ENCODE measurements at places on chromosomes 2 and 18.

DNA sequence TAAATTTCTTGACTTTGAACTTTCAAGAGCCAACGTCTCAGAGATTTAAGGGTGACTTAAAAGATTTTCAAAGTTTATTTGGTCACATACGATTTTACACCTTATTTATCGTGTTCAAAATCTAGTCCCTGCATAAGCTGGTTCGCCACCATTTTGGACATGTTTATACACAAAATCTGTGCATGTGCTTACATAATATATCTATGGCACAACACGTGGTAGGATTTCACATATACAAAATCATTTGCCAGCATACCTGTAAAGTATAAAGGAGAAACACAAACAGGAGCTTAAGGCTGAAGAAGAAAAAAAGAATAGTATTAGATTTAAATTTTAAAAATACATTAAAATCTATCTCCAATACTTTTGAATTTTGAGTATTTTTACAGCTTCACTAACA is 190.0 kb upstream of the KYNU start:
- DNase-seq: no peak

GRCh38 chr2:68390586-68390985 is 25.5 kb downstream of the PLEK start:
- no peak for DNase-seq

- no peak for DNase-seq
Measured at GRCh38 chr2:212914392-212914791, 237.0 kb downstream of the IKZF2 start.

- DNase-seq: no peak
Measured at GRCh38 chr2:20012282-20013125, at the start of gene MATN3. Gene MATN3, minus strand, starts transcription at chr2:20012668. Its CDS starts 37 bp downstream, at chr2:20012631.

DNA sequence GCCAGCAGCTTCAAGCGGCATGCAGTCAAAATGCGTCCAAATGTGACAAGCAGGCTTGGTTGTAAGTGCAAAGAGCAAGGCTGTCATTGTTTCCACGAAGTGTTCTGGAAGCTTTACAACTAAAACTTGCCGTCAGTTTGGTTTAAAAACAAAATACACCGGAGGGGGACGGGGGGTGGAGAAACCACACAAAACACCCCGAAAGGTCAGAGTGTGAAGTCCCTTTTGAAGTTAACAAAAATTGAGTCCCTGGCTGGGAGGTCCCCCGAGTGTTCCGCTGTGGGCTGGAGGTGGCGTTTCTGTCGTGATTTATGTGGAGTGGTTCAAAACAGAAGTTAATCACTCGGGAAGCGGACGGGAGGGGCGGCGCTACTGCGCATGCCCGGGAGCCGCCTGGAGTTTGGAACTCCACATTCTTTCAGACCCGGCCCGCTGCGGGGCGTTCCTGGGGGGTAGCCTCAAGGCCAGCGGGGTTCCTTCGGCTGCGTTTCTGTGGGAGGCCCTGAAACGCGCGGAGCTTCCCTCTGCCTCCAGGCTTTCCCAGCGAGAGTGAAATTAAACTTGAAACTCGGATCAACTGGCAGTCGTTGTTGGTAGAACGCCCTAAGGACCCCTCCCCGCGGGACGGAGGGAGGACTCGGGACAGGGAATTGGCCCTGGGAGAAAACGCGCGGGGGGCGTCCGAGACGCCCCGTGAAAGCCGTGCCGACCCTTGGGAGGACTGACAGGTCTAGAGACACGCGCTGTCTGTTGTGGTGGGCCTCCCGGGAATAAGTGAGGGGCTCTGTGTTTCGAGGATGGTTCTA is 1.4 kb downstream of the TGIF1 start:
- DNase-seq: peak; percentile 76

- no peak for DNase-seq
Measured at GRCh38 chr2:19955544-19956422, 34.1 kb downstream of the WDR35 start.

GRCh38 chr2:45014016-45014702 is 4.9 kb upstream of the SIX2 start:
- DNase-seq: no peak

DNA sequence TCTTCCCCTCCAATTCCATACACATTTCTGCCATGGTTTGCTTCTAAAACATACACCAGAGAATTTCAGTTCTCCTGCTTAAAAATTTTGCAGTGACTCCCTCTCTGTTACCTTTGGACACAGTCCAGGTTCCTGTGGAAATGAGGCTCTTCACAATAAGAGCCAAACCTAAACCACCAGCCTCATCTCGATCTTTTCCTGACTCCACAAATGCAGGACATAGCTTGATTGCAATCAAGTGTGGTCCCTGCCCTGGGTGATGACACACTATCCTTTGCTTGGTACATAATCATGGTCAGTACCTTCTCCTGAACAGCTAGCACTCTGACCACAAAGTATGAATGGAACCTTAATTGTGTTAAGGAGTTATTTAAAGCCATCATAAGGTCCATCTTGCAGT is 134.9 kb upstream of the CHAC2 start:
- no peak for DNase-seq

DNA sequence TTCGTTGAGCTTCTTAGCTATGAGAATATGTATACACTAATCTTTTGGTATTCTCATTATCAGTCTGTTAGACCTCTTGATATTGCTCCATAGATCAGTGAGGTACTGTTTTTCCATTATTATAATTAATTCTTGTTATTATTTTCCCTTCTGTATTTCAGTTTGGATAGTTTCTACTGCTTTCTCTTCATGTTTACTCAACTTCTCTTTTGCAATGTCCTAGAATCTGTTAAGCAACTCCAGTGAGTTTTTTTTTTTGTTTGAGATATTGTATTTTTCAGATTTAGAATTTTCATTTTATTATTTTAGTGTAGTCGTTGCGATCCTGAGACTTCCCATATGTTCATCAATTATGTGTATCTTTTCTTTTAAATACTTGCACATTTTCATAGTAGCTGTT is 260.8 kb downstream of the SETBP1 start:
- no peak for DNase-seq

DNA sequence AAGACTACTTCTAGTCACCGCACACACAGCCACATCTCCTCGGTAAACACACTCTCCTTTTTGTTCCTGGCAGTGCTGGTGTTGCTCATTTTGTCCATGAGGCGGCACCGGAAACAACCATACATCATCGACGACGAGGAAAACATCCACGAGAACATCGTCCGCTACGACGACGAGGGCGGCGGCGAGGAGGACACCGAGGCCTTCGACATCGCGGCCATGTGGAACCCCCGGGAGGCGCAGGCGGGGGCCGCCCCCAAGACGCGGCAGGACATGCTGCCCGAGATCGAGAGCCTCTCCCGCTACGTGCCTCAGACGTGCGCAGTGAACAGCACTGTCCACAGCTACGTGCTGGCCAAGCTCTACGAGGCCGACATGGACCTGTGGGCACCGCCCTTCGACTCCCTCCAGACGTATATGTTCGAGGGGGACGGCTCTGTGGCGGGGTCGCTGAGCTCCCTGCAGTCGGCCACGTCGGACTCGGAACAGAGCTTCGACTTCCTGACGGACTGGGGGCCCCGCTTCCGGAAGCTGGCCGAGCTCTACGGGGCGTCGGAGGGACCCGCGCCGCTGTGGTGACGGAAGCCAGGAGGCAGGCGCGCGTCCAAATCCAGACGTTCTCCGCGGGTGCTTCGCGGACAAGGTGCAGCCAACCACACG is 221.0 kb downstream of the CDH20 start:
- no peak for DNase-seq

DNA sequence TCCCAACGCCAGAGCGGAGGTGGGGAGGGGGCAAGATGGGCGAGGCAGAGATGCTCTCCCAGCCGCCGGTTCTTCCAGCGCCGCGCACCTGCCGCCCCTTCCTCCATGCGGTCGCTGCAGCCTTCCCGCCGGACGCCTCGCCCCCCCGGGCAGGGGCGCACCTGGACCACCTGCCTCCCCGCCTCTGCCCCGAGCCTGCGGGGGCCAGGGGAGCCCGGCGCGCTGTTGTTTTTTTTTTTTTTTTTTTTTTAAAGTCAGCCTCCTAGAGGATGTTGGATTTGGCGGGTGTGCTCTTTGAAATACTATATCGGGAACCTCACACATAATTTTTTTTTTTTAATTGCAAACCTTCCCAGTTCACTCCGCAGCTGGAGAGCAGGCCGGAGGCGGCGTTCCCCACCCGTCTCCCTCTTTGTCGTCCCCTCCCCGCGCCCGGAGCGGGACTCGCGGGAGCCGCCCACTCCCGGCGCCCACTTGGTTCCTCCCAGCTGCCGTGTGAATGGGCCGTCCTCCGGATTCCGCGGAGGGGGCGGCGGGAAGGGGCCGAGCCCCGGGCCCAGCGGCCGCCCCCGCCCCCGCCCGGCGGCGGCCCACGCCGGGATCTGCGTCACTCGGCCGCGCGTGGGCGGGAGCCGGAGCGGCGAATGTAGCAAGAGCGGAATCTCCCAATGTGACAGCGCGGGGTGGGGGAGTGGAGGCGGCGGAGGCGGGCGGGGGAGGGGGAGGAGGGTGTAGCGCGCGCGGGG is 421 bp upstream of the NAB1 start:
- peak; percentile 76 for DNase-seq

- no peak for DNase-seq
Measured at GRCh38 chr2:142755191-142755590, 122.3 kb upstream of the KYNU start.

DNA sequence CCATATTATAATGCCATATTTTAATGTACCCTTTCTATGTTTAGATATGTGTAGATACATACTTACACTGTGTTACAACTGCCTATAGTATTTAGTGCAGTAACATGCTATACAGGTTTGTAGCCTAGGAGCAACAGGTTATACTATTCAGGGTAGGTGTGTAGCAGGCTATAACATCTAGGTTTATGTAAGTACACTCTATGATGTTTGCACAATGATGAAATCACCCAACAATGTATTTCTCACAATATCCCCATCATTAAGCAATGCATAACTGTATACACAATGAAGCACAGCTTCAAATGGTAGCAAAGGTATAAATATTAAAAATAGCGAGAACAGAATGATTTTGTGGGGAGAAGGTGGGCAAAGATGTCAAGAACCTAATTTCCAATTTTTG is 117.8 kb downstream of the DYM start:
- no peak for DNase-seq

- DNase-seq: no peak
Measured at GRCh38 chr2:76851000-76851399, 671.2 kb downstream of the LRRTM4 start.

DNA sequence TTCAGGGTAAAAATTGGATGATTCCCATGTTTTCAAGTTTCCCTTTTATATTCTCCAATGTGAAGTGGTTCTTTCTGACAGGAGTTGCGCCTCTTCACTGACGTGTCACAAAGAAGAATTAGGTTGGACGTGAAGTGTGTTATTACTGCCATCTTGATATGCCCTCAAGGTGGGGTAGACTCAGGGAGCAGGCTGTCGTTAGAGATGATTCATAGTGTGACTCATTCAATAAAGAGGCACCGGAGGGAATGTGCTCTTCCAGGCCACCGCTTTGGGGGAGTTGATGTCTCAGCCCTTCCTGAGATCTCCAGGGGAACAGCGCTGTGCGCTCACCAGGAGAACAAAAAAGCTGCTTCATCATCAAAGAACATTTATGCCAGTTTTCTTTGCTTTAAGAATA is 3.6 kb upstream of the DGKD start:
- no peak for DNase-seq

- DNase-seq: no peak
Measured at GRCh38 chr2:12465631-12466135, 251.1 kb upstream of the TRIB2 start.

DNA sequence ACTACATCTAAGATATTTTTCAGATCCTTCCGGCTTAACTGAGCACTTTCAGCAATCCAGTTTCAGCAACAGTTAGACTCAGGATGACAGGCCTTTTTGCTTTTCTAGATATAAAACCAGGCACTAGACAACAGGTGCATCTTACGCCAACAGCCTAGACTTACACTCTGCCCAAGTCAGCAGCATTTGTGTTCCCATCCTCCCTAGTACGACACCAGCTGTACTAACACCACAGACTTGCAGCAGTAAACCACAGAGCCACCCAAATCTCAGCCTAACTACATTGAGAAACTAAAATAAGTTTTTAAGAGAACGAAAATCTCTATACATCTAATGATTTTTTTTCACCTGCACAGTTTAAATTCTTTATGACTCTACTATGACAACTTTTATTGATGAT is 89.9 kb upstream of the DNMT3A start:
- DNase-seq: no peak

DNA sequence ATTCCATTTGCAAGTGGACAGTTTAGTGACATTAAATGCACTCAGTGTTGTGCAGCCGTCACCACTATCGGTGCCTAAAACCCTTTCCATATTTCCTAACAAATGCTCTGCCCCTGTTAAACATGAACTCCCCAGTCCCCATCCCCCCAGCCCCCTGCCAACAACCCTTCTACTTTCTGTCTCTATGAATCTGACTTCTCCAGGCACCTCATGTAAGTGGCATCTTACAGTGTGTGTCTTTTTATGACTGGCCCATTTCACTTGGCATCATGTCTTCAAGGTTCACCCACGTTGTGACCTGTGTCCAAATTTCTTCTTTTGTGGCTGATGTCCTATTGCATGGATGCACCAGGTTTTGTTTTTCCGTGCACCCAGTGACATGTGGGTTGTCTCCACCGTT is 140.9 kb upstream of the GPC1 start:
- no peak for DNase-seq

- DNase-seq: no peak
Measured at GRCh38 chr2:147521936-147522335, 322.9 kb upstream of the ACVR2A start.

DNA sequence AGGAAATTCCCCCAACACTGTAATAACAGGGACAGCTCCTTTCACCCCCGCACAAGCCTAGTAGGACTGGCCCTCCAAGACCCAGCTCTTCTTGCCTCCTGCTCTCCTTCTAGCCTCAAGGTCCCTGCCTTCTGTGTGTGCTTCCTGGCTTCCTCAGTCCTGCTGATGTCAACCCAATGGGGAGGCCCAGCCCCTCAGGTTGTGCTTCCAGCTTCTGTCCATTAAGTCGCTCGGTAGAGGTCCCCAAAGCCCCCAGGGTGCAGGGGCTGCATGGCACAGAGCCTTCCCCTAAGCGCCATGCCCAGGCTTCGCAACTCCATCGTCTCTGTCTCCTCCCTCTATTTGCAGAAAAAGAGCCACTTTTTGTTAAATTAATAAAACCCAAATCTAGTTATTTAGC is 39.0 kb downstream of the BOK start:
- no peak for DNase-seq

- DNase-seq: no peak
Measured at GRCh38 chr2:114157057-114157385, 267.1 kb downstream of the ACTR3 start.

DNA sequence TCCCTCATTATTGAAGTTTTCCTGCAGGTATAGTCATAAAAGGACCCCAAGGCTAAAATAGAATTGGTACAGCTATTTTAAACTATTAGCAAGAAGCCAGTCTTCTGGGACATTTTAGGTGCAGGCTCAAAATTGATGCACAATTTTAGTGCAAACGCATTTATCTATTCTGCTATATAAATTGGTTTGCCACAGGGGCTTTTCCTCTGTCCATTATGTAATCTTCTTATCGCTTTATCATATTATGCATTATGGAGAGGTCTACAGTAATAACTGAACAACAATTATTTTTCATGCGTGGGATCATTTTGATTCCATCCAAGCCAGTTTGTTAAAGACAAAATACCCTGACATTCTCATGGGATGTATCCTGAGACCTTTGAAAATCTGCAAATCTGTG is 54.6 kb downstream of the RBM43 start:
- DNase-seq: no peak
